ENCODE measurements at places on chromosomes 16 and 17.

DNA sequence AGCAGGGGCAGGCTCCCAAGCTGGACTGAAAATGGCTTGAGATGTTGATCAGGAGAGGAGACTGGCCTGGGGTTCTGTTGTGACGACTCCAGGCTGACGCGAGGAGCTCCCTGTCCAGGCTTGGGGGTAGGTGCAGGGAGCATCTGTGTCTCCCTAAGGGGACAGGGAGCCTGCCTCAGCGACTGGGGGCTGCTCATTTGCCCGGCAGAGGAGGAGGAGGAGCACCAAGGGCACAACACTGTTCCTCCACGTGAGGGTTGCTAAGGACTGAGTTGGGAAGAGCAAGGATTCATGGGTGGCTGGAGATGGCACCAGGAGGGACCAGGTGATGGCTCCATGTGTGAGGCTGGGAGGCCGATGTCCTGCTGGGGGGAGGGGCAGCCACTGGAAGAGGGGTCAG, 53.3 kb downstream of the USP22 start:
- DNase-seq = no peak

GRCh38 chr16:54318941-54319340, 32.4 kb upstream of the IRX3 start:
- DNase-seq = no peak

DNA sequence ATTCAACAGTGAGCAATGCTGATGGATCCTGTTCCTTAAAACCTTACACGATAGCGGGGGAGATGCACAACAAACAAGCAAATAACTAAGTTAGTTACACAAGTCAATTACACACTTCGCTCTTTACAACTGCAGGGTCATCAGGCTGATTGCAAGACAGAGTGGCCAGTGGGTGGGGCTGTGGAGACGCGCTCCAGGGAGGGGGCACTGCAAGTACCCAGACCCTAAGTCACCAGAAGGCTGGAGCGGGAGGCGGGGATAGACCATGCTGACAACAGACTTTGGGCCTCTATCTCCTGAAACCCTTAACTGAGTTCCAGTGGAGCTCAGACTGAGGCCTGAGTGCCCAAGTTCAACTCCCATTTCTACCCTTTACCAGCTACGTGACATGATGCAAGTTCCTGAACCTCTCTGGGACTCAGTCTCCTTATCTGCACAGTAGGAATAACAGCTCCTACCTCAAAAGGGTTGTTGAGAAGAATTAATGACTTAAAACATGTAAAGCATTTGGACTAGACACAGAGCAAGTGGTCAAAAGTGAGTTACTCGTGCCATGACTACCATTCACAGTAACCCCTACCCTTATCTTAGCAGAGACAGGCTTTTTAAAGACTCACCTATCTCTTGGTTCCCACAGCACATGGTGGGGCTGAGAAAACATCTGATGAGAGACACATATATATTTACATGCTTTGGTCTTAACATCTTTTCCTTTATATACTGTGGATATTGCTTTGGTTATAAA, 10.4 kb downstream of the CPPED1 start:
- no peak for DNase-seq

DNA sequence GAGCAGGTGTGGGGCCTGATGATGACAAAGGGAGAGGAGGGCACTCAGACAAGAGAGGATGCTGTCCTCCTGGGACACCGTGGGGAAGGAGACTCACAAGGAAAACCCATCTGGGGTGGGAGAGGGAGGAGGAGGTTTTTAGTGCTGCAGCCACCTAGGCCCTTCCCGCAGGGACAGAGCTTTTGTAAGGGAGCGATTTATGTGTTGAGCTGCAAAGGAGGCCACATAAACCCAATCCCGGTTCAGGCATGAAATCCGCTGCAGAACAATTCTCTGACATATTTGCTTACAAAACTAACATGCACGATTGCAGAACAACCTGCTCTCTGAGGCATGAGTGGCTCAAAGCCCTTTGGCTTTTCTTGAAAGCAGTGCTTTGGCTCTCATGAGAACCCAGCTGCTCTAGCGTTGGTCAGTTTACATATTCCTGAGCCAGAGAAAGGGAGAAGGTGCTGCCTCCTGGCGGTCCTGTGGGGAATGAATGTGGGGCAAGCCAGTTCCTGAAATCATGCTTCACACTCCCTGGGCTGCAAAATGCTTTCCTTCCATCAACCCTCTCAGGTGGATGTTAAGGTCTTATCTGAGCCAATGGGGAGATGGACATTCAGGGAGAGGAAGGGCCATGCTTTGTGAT, 122.4 kb upstream of the NLRP1 start:
- DNase-seq = no peak

GRCh38 chr17:38728290-38728831, 1.8 kb upstream of the CISD3 start:
- DNase-seq = peak; percentile 81

DNA sequence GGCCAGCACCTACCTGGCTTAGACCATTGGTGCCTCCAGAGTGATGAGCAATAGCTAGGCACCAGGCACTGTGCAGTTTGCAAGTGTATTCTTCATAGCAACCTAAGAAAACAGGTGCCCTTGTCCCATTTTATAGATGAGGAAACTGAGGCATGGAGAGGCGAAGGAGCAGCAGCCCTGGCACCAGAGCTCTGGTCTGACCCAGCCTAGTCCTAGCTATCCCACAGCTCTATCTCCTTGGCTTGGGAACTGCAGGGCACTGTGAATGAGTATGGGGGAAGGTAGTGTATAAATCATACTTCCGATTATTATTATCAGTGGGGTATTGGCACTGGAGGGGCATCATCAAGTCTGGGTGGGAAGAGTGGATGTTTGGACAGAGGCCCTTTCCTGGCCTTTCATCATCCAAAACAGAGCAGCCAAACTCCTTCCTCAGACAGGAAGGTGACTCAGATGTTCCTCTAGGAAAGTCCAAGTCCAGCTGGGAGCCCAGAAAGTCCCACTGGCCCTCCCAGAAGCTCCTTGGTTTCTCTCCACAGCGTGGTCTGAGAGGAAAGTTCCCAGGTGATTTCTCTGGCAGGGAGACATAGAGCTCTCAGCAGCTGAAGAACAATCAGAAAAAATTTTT, 32.0 kb upstream of the PLLP start:
- no peak for DNase-seq

DNA sequence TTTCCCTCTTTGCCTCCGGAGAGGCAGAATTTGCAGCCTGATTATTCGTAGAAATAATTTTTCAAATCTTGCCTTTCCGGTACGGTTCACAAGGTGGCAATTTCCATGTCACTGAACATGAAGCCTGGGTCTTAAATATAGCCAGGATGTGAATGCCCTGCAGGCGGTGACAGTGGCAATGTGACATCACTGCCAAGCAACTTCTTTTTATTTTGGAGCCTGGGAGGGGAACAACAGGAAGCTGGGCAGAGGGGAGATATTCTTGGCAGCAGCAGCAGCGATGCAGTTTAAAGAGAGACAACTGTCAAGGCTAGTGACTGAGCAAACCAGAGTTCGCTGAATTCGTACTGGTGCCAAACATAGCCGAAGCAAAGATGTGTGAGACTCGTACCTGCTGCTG, 171.1 kb downstream of the SNX29 start:
- DNase-seq = no peak

GRCh38 chr17:9009737-9010136, 11.6 kb upstream of the NTN1 start:
- DNase-seq = no peak

GRCh38 chr17:16419074-16419928, 3.9 kb downstream of the TRPV2 start:
- DNase-seq = no peak
